CD8-positive, alpha-beta T cell (primary cell): ENCODE measurements at places on chromosomes 16 and 17.
A peak's percentile ranks its signal among the peaks of the same experiment; 100 is the strongest.

GRCh38 chr17:17118399-17118798, 76.1 kb downstream of the MPRIP start:
- DNase-seq, result no peak

- no peak for DNase-seq
These were observed 104.9 kb upstream of the HS3ST4 start for GRCh38 chr16:25586826-25587225.

- DNase-seq, result no peak
These were observed 1.6 kb upstream of the HSD3B7 start for GRCh38 chr16:30983289-30983889.

DNA sequence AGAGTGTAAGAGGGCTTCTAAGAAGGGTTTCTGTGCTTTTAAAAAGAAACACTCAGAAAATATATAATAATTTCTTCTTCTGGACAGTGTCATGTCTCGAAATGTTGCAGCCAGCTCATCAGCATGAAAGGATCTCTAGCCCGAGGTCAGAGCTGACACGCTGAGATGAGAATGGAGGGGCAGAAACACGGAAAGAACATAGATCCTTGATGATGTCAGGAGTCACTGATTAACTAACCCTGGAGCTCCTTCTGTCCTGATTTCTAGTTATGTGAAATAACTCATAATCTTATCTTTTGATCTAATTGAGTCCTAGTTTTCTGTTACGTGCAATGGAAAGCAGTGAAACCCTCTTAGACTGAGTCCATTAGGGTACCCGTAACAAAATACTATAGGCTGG, 10.3 kb upstream of the TOX3 start:
- no peak for DNase-seq

- DNase-seq, result peak; percentile 50
These were observed 2.3 kb downstream of the RPUSD1 start for GRCh38 chr16:785563-786535.

DNA sequence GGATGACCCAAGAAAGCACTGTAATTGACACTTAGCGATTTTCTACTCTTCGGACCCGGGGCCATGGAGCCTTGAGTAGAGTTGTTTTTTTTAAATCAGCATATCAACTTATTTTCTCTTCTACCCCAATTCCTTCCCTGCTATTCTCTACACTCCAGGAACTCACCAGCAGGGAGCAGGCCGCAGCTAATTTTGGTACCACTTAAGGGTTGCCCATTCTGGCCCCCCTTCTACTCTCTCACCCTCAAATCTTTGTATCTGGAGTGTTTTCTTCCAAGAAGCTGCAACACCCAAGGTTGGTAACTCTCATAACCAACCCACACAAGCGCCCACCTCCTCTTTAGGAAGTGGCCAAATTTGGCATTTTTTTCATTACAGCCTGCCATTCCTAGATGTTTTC, 5.5 kb upstream of the ERAL1 start:
- no peak for DNase-seq
